A172 (cell line): ENCODE measurements at places on chromosomes 5 and 9. TPM values are rescaled to one million over a fixed set of nuclear protein-coding genes. Genes with fewer than 3 reads are reported as not detected.

INSL6 gene
- not detected in 2 replicates for total RNA-seq

GRCh38 chr5:89662499-89662898 is 747.1 kb downstream of the CETN3 start:
- DNase-seq: no peak

ANKRD18B gene
- 10.6 and 12.6 TPM in 2 replicates for total RNA-seq

- DNase-seq: no peak
Observed at GRCh38 chr9:137694962-137695875, 76.4 kb downstream of the EHMT1 start.

DNA sequence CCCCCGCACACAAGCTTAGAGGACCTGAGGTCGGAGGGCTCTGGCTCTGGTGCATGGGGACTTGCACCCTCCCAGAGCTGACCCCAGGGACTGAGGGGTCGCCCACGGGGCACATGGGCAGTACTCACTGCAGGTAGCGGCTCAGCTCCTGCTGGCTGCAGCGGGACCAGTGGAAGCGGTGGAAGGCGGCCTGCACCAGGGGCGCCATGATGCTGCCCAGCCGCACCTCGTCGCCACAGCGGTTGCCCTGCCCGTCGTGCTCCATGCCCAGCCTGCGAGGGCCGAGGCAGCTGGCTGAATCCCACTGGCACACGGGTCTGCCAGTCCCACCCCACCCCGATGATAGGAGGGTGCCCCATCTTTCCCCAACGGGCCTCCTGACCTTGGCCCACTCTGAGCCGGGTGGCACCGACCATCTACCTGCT is 93.8 kb downstream of the ZNF354C start:
- DNase-seq: no peak

DNA sequence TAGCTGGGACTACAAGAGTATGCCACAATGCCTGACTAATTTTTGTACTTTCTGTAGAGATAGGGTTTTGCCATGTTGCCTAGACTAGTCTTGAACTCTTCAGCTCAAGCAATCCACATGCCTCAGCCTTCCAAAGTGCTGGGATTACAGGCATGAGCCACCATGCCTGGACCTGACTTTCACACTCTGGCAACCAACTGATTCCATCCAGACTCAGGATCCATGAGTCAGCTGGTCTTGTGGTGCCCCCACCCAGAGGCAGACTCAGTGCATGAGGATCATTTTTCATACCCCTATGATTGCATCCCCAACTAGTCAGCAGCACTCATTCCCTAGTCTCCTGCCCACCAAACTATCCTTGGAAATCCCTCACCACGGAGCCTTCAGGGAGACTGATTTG is 375.9 kb downstream of the ANXA1 start:
- DNase-seq: no peak

GRCh38 chr5:132281856-132282614 is 12.2 kb upstream of the SLC22A4 start:
- DNase-seq: no peak

DNA sequence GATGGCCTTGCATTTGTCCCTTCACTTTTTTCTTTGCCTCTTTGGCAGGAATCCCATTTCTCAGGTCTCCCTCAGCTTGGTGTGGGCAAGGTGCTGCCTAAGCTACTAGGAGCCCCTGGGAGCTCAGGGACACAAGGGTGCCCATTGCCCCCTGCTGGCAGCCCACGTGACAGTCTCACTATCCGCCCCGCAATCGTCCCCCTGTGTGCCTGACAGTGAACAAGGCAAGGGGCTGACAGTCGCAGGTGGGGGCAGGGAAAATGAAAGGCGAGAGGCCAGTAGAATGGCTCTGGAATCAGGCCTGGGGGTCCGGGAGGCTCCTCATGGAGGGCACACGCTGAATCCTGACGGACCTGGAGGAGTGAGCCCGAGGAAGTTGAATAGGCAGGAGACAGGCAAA is 2.0 kb upstream of the PCDH12 start:
- no peak for DNase-seq

DNA sequence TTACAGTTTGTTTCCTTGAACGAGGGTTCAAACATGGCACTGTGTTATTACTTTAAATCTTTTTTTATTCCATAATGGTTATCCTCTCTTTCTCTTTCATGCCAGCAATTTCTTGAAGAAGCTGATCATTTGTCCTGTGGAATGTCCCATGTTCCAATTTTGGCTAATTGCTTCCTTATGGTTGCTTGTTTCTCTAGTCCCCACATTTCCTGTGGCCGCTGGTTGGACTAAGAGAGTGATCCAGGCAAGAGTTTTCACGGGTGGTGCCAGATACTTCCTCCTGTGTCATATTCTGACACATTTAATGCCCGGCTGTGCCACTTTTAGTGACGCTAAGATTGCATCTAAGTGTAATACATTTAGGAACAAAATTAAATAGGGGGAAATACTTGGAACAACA is 83.8 kb upstream of the FAM169A start:
- DNase-seq: peak; percentile 21

DNA sequence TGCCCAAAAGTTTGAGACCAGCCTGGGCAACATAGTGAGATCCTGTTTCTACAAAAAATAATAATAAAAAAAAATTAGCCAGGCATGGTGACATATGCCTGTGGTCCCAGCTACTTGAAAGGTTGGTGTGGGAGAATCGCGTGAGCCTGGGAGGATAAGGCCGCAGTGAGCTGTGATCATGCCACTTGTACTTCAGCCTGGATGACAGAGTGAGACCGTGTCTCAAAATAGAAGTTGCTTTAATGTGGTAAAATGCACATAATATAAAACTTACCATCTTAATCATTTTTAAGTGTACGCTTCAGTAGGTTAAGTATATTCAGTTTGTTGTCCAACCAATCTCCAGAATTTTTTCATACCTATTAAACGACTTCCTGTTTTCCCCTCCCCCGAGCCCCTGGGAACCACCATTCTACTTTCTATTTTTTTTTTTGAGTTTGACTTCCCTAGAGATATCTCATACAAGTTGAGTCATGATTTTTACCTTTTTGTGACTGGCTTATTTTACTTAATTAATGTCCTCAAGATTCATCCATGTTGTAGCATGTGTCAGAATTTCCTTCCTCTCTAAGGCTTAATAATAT is 120.1 kb upstream of the POC5 start:
- no peak for DNase-seq

DNA sequence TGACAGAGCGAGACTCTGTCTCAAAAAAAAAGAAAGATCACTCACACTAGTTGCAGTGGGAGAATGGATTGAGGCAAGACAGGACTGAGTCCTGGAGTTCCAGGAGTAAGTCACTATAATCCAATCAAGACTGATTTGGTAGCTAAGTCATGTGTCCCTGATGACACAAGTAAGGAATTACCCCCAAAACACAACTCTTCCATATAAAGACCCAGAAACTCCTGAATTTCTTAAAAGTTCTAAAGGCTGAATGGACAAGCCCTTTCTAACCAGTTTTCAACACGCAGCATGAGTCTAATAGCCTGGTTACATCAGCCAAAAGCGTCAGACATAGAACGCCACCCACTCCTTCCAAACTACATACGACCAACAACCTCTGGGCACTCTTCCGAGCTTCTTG is 2.5 kb downstream of the ZFP62 start:
- no peak for DNase-seq

IFNA4 gene
- total RNA-seq: not detected in 2 replicates

DNA sequence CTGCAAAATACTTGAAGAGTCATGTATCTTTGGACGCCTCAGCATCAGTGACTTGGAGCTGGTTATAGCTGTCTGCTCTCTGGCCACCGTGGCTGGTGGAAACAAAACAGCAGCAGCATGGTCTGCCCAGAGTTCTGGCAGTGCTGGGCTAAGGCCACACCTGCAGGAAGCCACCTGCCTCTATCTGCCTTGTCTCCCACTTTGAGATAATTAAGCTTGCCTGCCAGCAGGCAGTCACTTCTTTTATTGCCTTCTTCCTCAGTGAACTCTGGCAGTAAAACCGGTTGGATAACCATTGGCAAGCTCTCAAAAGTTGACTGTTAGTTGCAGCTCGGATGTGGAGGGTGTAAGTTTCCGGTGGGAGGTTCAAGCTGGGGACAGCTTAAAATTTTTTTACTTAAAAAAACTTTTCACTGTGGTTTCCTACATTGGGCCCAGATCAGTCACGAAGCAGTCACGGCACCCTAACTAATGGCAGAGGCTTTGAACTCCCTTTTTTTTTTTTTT is 4.9 kb downstream of the SMIM3 start:
- peak; percentile 94 for DNase-seq

- no peak for DNase-seq
Observed at GRCh38 chr5:125814119-125814518, 609.1 kb upstream of the GRAMD2B start.

GRCh38 chr5:123358751-123359150 is 64.5 kb downstream of the CEP120 start:
- DNase-seq: no peak

GRCh38 chr9:37453827-37454226 is 11.4 kb downstream of the ZBTB5 start:
- DNase-seq: no peak

DNA sequence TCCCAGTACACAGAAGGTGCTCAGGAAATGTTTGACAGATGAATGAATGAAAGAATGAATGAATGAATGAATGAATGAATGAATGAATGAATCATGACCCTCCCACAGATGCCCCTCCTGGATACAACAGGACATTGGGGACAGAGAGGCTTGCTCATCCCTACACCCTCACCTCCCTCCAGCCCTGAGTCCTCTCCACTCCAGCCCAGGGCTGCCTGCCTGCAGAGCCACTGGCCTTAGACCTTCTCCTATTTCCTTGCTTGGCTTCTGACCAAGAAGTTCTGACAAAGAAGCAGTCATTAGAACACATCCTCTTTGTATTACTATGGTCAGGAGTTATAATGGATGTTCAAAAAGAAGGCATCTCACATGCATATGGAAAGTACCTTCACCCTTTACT is 240.7 kb upstream of the DAPK1 start:
- DNase-seq: no peak

FAM153A gene
- total RNA-seq: not detected in 2 replicates

DNA sequence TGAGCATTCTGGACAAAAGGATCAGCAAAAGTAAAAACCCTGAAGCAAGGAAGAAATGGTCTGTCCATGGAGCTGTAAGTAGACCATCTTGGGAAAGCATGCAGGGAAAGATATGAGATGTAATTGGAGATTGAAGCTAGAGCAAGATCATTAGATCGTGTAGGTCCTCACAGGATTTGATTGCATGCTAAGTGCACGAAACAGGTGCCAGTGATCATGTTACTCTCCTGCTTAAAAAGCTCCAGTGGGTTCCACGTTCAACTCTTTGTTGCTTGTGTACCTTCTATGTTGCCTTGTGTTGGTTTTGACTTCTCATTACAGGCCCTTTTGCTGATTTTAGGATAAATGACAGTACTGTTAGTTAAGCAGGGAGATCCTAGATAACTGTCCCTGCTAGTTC is 442.0 kb downstream of the DMRT2 start:
- no peak for DNase-seq

GRCh38 chr9:115086461-115086860 is 31.5 kb downstream of the TNC start:
- no peak for DNase-seq

DNA sequence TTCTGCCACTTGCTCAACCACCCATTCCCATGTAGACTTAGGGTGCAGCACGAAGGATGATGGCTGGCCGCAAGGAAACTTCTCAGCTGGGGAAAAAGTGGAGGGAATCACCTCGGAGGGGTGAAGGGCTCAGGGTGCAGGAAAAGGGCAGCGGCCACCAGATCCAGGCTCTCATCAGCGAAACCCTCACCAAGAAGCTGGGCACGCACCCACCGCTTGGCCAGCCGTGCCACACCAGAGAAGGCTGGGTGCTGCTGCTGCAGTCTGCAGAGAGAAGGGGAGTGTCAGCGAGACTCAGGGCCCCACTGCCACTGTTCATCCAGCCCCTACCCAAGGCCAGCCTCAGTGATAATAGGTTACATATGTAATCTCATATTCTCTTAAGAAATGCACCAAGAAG is 8.6 kb downstream of the NOL6 start:
- DNase-seq: no peak

FBP2 gene
- not detected in 2 replicates for total RNA-seq

DNA sequence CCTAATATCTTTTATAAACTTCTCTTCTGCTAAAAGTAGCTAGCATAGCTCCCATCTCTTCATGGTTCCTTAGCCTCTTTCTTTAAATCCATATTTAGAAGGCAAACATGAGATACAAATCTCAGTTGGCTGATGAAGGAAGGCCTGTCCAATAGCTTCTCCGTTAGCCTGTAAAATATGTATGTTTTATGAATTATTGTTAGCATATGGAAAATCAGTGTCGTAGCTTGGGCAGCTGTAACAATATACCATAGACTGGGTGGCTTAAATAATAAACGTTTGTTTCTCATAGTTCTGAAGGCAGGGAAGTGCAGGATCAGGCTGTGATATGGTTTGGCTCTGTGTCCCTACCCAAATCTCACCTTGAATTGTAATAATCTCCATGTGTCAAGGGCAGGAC is 63.8 kb downstream of the PBX3 start:
- DNase-seq: no peak

PTPRD gene
- total RNA-seq: 0.71 and 1.0 TPM in 2 replicates

SEMA5A gene
- total RNA-seq: 9.3 and 12.0 TPM in 2 replicates

P4HA2 gene
- total RNA-seq: 58.7 and 71.7 TPM in 2 replicates

DNA sequence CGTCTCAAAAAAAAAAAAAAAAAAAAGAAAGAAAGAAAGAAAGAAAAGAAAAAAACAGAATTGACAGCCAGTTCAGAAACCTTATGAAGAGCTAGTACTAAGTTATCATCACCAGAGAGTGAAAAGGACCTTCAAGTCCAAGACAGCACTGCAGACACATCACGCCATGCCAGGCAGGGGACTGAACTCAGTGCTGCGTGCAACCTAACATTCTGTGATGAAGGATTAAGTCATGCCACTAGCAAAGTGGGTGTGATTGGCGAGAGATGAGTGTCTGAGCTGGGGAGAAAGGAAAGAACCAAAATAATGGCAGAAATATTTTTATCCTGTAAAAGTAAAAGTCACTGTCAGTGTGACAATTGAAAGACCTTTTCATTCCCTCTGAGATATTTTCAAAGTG is 54.7 kb downstream of the MAP1B start:
- DNase-seq: no peak

DNA sequence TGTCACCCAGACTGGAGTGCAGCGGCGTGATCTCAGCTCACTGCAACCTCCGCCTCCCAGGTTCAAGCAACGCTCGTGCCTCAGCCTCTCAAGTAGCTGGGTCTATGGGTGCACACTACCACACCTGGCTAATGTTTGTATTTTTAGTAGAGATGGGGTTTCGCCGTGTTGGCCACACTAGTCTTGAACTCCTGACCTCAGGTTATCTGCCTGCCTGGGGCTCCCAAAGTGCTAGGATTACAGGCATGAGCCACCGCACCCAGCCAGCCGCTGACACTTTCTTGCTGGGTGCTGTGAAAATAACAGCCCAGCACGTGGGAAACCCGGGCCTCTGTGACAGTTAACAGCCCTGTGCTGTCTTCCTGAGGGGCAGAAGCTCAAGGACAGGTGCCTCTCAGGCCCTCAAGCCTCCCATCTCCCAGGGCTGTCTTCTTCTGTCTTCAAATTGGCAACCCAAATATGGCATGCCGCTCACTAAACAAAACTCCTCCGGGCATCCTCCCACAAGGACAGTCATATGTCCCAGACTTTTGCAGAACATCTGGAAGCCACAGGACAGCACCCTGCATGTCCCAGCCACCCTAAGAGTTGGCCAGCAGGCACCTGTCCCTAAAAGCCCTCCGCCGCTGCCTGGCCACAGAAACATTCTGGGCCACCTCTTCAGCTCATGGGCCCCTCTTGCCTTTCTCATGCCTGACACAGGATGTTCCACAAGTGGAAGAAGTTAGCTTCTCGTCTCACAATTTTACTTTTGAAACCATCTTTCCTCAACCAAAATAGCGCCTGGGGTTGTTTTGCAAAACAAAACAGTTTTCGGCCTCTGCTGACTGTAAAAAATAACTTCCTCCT is 233.6 kb downstream of the SYK start:
- no peak for DNase-seq
